COLO829 (cell line): ENCODE measurements at places on chromosomes 6 and 20.

GRCh38 chr6:167470101-167470835 is 145.4 kb downstream of the TTLL2 start:
- DNase-seq = no peak

DNA sequence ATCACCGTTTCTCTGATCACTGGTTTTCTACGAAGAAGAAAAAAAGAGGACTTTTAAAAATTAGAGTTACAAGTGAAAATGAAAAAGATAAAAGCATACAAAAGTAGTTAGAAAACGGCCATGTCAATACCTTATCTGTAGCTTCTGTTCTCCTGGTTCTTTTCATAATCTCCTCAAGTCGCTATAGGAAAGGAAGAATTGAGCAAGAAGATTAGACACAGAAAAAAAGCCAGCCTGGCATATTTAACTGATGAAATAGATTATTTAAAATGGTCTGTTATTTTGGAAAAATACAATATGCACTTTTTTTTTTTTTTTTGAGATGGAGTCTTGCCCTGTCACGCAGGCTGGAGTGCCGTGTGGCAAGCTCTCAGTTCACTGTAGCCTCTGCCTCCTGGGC is 70.2 kb upstream of the BCLAF1 start:
- DNase-seq = no peak

DNA sequence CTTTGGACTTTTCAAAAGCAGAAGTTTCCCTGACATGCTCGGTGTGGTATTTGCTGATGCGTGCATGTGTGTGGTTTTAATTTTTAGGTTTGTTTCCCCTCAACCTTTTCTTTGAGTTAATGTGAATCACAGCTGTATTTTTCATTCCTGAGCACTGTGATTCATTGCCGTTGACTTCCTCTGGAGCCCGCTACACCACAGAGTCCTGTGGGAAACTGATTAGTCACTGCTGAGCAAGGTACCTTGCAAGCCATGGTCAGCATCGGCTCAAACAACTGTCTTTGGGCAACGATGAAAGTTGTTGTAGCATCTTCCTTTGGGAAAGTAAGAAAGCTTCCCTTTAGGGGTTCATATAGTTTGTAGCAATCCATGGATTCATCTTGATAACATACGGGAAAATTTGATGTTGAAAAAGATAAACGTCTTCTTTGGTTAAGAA is 57.5 kb downstream of the RIN2 start:
- DNase-seq = peak; percentile 85

- DNase-seq = no peak
These were observed 79.4 kb downstream of the DLL1 start for GRCh38 chr6:170211404-170212025.

- no peak for DNase-seq
These were observed 47.5 kb downstream of the PIGU start for GRCh38 chr20:34629342-34629741.

DNA sequence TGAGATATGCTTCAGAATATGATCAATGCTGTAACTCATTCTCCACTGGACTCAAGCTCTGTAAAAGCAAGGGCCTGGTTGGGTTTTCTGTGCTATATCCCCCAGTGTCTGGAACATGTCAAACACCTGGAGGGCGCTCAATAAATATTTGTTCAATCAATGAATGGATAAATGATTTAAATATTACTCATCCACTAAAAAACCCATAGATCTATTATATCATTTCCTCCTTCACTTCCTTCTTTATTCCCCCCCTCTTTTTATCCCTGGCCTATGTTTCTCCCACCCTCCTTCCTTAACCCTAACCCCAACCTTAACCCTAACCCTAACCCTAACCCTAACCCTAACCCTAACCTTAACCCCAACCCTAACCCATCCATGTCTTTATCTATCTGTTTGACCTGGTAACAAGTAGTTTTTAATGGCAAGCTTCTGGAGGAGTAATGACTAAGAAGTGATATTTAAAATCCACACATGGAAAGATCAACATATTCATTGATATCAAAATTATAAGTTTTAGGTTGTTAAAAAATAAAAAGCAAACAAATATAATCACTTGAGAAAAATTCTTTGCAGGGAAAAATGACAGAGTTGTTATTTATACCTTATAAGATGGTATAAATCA is 103.8 kb upstream of the GLP1R start:
- no peak for DNase-seq

- no peak for DNase-seq
These were observed 207.3 kb downstream of the COL19A1 start for GRCh38 chr6:70073637-70074036.

GRCh38 chr20:53621482-53622246 is 28.0 kb upstream of the ZNF217 start:
- peak; percentile 63 for DNase-seq

DNA sequence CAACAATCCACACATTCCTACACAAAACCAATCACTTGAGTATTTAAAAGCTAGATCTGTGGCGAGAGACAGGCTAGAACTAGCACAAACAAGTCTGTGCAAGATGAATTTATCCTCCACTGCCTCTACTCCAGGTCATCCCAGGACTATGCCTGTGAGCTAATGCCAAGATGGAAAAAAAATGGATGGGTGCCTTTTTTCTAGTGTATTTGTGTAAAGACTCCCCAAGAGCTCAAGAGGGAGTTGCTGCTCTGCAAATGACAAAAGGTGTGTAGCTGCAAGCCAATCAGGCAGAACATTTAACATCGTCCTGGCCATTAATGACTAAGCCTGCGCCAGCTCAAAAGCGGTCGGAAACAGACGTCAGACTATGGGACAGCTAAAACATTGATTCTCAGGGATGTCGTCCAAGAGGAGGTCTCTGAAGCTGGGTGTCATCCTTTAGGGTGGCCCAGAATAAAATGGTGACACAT is 21.9 kb downstream of the ATXN1 start:
- DNase-seq = no peak

- no peak for DNase-seq
These were observed 30.6 kb downstream of the SHLD1 start for GRCh38 chr20:5780846-5781217.

- no peak for DNase-seq
These were observed 281.5 kb downstream of the SLC35F1 start for GRCh38 chr6:118188561-118188960.

GRCh38 chr6:41547799-41548097 is 1.6 kb downstream of the FOXP4 start:
- no peak for DNase-seq

DNA sequence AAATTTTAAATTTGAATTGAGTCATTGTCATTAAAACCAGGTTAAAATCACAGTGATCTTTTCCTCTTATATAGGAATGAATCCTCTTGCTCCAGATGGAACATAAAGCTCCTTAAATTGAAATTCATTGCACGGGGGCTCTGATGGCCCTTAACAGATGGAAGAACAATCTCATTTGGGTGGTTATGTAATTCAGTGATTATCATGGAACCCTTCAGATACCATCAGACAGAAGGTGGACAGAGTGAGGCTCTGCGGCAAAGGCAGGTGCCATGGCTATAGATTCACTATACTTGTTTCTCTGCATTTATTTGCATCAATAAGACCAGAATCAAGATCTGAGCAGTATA is 17.8 kb upstream of the RNF182 start:
- DNase-seq = no peak

DNA sequence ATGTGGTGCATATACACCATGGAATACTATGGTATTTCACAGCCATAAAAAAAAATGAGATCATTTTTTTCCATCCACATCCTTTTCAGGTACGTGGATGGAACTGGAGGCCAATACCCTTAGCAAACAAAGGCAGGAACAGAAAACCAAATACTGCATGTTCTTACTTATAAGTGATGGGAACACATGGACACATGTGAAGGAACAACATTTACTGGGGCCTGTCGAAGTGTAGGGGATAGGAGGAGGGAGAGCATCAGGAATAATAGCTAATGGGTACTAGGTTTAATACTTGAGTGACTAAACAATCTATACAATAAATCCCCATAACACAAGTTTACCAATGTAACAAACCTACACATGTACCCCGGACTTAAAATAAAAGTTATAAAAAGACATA is 30.5 kb downstream of the CCN2 start:
- no peak for DNase-seq

- DNase-seq = peak; percentile 73
These were observed 2.0 kb downstream of the TSHZ2 start for GRCh38 chr20:52974179-52974594.

DNA sequence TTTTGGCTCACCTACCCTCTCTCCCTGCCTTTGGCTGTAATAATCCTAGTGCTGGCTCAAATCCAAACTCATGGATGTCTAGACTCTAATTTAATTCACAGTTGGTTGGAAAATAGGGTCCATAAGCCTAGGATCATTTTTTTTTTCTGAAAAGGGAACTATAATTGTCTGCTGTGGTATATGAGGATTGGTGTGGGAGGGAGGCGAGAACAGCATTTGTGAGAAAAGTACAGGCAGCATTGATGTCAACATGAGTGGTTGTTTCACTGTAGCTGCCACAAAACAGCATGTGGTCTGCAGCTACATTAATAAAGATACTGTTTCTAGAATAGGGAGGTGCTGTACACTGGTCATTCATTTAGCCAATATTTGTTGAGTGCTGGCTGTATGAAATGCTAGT is 18.6 kb upstream of the POLR1H start:
- no peak for DNase-seq

DNA sequence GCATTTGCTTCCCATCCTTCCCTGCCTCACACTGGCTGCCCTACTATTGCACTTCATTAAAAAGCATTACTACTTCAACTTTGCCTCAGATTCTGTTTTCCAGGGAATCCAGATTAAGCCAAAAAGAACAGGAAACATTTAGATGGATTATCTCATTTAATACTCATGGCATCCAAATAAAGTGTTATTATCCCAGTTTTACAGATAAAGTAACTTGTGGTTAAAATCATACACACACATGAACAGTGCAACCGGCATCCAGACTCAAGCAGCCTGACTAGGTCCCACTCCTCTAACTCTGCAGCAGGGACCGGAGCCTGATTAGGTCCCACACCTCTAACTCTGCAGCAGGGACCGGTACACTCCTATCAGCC is 72.3 kb downstream of the GPR6 start:
- DNase-seq = no peak

- no peak for DNase-seq
These were observed 89.0 kb downstream of the EDN1 start for GRCh38 chr6:12379181-12379580.

- no peak for DNase-seq
These were observed 370.2 kb upstream of the EPHA7 start for GRCh38 chr6:93789532-93789931.

DNA sequence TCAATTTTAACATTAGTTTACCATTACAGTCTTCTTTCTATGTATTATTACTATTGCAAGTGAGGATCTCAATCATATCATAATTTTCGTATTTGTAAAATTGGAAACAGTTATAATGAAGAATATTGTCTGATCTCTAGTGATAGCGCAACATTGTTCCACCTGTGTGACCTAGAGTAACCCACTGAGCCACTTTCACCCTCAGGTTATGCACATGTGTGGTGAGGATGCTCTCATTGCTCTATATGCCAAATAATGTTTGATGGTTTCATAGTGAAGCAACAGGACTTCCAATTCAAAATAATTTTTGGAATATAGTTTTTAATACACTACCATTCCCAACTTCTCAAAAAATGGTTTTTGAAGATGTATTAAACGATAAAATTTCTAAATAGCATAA is 603.1 kb upstream of the MAN1A1 start:
- DNase-seq = no peak

DNA sequence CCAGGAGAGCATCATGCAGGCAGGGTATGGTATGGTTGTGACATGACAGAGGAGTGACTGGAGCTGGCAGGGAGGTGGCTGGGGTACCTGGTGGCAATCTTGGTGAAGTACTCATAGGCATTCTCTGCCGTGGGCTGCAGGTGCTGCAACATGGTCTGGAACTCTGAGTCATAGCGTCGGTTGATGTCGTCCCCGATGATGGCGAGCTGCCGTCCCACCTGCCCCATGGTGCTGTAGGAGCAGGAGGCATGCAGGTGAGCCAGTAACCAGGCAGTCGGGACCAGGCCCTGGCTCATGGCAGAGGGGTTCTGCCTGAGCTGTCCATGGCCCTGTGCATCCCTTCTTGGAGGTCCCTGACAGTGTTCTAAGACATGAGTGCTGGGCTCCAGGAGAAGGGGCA is 4.9 kb downstream of the BAK1 start:
- no peak for DNase-seq

DNA sequence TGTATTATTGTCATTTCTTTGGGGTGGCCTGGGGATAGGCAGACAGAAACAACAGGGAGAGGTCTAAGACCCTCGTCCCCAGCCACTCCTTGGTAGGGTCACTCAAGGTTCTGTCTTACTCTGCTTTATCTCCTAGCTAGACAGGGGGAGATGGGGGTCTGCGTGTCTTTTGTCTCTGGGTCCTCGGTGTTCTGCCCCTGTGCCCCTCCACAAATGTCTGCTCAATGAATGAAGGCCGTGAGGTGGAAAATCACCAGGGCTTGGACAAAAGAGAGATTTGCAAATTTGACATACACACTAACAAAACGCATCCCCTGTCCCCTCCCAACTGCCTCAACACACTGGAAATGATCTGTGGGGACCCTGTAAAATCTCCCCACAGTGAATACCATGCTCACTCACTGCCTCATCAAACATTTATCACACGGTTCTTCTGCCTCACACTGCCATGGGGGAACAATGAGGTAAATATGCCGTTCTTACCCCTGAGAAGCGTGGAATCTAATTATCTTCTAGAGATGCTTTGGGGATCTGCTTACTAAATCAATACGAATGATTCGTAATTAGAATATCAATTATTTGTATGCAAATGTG is 13.2 kb upstream of the VAPB start:
- DNase-seq = no peak

DNA sequence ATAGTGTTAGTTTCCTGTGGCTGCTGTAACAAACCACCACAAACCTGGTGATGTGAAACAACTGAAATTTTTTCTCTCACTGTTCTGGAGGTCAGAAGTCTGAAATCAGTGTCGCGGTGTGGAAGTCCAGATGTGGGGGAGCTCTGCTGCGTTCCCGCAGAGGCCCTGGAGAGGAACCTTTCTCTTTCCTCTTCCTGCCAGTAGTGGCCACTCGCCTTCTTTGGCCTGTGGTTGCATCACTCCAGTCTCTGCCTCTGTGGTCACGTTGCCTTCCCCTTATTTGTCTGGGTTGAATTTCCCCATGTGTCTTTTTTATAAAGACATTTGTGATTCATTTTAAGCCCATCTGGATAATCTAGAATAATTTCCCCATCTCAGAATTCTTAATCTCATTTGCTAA is 295.5 kb upstream of the FLRT3 start:
- no peak for DNase-seq

DNA sequence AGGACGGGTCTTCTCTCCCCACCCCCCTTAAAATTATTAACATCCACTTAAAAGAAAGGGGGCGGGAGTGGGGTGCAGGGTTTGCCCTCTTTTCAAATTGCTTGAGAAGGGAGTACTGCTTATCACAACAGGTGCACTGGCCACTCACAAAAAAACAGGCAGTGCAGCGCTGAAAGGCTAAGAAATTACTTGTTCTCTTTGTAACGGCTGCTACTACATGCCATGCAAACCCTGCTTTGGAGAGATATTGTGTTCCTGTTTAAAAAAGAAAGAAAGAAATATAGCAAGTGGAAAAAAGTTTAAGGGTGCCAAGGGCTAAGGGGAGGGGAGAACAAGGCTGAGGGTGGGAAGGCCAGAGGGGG is 312.7 kb upstream of the JARID2 start:
- no peak for DNase-seq
